Hematopoietic multipotent progenitor cell treated with erythropoietin and hydrocortisone succinate and interleukin-3 and kit ligand, for 6 days (in vitro differentiated cells): ENCODE measurements at places on chromosomes 13 and 19.

GRCh38 chr19:8445488-8446001, 770 bp downstream of the HNRNPM start:
- peak; percentile 67 for DNase-seq

- no peak for DNase-seq
Observed at GRCh38 chr13:36028359-36029025, 102.7 kb downstream of the DCLK1 start.

GRCh38 chr13:81406022-81406421, 1065.1 kb upstream of the SPRY2 start:
- no peak for DNase-seq

DNA sequence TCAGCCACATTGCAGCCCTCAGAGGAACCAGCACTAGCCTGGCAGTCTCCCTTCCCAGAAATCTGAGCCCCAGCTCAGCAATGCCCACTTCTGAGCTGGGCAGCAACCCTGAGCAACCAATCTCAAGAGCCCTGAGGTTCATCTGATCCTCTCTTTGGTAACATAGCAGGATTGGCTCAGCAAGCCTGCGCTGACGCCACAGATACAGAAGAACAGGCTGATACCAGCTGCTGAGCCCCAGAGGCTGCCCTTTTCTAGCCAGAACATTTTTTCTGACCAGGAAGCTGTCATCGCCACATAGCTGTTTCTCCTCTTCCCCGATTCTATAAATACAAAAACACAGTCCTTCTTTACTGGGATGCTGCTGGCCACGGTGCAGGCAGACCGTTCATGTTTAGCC, 59.8 kb downstream of the TRPM4 start:
- no peak for DNase-seq

DNA sequence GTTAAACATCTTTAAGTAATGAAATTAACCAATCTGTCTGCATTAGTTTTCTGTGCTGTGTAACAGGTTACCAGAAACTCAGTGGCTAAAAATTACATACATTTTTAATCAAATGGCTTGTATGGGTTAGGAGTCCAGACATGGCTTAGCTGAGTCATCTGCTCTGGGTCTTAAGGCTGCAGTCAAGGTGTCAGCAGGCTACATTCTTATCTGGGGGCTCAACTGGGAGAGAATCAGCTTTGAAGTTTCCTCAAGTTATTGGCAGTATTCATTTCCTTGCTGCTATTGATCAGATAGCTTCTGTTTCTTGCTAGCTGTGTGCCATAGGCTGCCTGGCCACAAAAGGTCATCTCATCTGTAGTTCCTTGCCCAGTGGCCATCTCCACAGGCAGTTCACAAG, 1163.0 kb downstream of the DIAPH3 start:
- DNase-seq: no peak

DNA sequence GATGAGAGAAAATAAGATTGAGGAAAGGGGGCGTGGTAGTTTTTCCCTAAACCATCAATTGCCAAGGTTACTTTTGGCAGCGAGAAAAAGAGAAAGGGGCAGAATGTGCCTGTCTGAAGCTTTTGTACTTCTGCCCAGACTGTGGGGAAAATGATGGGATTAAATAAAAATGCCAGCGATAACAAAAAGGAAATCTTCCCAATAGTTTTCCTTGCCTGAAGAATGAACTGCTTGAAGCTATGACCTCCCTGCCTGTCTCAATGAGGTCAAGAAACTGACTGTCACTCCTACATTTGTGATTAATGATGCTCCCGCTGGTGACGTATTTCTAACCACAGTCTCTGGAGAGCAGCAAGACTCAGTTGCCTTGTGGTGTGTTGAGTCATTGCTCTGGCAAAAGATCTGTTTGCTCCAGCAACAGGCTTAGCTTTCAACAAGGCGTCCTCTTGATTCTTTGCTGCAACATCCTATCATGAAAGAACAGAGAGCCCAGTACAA, 1051.5 kb downstream of the DIAPH3 start:
- DNase-seq: no peak

- DNase-seq: no peak
Observed at GRCh38 chr13:113324398-113324797, 27.4 kb downstream of the LAMP1 start.

- DNase-seq: no peak
Observed at GRCh38 chr13:94559222-94559795, 36.6 kb downstream of the TGDS start.
